ENCODE measurements at places on chromosomes 6 and 20.

GRCh38 chr6:39465539-39465938 lies 143.0 kb upstream of the KCNK16 start:
- no peak for DNase-seq

DNA sequence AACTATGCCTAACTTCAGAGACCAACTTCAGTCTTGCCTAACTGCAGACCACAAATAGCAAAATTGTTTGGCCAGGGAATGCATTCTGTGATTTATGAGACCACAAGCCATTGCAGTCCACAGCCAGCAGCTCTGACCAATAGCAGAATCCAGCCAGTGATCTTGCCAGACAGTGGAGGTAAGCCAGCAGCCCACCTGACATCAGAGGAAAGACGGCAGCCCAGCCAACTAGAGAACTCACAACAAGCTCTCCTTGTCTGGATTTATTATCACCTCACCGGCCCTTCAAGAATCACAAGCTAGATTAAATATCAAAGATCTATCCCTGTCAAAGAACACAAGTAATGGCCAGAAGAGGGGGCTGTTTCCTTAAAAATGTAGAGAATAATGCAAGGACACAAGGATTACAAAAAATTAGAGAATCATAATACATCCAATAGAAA lies 66.5 kb upstream of the SLC35F1 start:
- no peak for DNase-seq

- DNase-seq, result no peak
Measured at GRCh38 chr6:44829836-44830235, 442.3 kb downstream of the CDC5L start.

- no peak for DNase-seq
Measured at GRCh38 chr20:43508106-43508505, 609 bp downstream of the L3MBTL1 start.

DNA sequence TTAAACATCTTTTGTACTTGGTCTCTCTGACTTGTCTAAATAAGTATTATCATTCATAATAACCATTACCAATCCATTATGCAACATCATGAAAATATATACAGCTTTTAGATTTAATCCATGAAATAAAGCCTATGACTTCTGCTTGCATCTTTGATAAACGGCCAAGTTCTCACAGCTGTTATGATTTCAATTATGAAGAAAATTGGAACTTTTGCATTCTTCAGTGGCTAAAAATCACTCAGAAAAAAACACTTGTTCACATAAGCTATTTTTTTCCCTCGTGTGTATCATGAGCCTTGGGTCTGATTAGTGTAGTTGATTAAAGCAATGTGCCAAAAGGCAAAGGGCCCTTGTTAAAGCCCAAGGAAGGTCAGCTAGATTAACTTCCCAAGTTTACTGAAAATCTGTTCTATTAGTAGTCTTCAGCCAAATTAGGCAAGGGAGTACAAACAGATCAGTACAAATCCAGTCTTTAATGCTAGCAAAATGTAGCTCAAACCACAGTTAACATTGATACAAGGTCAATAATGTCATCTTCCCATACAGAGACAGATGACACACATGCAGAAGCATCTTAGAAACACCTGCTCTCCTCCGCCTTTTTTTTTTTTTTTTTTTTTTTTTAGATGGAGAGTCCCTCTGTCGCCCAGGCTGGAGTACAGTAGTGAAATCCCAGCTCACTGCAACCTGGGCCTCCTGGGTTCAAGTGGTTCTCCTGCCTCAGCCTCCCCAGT lies 69.9 kb downstream of the SGK1 start:
- DNase-seq, result no peak

DNA sequence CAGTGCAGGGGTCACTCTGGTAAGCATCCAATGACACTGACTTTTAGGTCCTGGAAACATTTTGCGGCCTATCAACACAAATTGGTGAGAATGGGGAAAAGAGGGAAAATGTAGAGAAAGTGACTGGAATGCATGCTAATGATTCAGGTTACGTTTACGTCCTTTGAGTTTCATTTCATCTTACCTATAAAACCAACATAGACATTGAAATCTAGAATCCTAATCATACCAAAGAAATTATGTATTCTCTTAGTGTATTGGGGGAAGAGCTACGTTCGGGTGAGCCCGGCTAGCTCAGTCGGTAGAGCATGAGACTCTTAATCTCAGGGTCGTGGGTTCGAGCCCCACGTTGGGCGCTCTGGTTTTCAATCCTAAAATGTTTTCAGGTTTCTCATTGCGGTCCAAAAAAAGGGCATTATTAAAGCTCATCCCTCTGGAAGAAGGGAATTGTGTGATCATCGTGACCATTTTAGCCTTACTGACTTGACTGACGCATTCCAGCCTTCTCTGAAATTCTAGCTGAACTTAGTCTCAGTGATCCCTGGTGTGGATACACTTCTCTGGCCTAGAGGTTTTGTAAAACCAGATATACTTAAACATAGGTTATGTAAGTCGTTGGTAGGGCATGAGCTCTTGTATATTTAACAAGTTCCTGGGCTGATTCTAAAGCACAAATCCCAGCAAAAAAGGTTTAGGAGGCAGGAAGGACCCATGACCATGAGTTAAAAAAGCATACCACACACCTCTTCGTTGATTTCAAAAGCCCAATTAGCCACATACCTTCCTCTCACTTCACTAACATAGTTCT lies 18.3 kb downstream of the HMGN4 start:
- no peak for DNase-seq

- DNase-seq, result no peak
Measured at GRCh38 chr20:62999580-62999979, 7.2 kb downstream of the BHLHE23 start.

Data from NCI-H2081 treated with DMSO at 0.1 percent for 48 hours (cell line).